HS-27A (cell line): ENCODE measurements at places on chromosomes 3 and 15.
A peak's percentile ranks its signal among the peaks of the same experiment; 100 is the strongest.

DNA sequence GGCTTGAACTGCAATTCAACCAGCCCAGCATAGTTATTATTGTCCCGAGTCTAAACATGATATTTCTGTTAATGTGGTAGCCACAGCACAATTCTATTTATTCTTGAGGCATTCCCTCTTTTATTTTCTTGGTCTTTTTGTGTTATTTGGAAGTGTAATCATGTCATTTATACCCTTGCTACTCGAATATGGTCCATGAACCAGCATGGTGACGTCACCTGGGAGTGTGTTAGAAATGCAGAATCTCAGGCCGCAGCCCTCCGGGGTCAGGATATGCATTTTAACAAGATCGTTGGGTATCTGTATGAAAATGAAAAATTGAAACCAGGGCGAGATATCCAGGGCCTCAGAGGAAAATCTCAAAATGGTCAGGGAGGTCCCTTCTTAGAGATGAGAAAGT, 165.0 kb upstream of the CTDSPL start:
- no peak for DNase-seq

DNA sequence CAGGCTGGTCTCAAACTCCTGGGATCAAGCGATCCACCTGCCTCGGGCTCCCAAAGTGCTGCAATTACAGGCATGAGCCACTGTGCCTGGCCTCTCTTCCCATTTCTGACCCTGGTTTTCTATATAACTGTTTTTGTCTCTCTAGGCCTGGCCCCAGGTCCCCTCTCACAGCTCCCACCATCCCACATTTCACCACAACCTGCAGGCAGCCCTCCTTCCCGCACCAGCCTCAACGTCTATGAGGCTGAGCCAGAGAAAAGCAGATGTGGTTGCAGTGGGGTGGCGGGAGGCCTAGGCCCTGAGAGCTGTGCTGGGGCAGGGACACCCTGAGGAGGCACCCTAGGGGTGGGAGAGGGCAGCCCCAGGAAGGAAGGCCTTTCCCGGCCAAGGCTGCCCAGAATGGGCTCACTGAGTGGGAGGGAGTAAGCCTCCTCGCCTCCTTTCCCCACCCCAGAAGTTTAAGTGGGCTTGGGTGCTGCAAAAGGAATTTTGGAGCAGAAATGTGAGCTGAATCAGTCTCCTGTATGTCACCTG, 99.7 kb downstream of the LSM3 start:
- DNase-seq, result no peak

- DNase-seq, result no peak
Measured at GRCh38 chr15:68933001-68933400, 2.7 kb downstream of the SPESP1 start.

GRCh38 chr15:70156671-70157271, 59.1 kb upstream of the TLE3 start:
- no peak for DNase-seq

DNA sequence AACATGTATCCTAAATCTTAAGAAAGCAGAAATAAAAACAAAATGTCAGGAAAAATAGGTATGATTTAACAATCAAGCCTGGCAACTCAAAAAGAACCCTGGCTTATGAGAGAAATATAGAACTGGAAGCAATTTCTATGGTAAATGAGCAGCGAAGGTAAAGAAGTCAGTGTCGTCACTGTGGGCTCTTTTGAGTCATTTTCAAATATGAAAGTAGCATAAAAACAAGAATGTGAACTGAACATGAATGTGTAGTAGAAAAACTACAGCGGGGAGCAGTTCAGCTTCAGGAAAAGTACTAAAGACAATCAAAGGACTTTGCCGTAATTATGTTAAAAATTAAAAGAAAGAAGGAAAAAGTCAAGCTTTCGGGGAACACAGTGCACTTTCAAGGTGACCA, 17.5 kb downstream of the LSG1 start:
- DNase-seq, result no peak

GRCh38 chr15:70583006-70583405, 180.4 kb downstream of the UACA start:
- DNase-seq, result no peak

DNA sequence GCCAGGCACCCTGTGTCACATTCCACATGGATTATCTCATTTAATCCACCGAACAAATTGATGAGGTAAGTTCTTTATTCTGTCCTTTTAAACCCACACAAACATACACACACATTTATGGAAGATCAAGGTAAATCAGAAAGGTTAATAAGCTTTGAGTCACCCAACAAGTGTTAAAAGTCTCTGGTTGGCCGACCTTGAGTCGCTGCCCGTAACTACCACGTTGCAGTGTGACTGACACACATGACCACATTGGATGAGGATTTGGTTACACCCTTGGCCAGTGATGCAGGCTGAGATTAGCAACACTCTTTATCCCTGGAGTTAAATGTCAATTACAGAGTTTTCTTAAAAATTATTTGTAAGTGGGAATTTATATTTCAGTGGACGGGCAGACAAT, 19.2 kb downstream of the FOXP1 start:
- no peak for DNase-seq

- no peak for DNase-seq
Measured at GRCh38 chr3:28294667-28295413, 53.4 kb downstream of the CMC1 start.

GRCh38 chr15:75895731-75896130, 7.9 kb upstream of the FBXO22 start:
- DNase-seq, result no peak

DNA sequence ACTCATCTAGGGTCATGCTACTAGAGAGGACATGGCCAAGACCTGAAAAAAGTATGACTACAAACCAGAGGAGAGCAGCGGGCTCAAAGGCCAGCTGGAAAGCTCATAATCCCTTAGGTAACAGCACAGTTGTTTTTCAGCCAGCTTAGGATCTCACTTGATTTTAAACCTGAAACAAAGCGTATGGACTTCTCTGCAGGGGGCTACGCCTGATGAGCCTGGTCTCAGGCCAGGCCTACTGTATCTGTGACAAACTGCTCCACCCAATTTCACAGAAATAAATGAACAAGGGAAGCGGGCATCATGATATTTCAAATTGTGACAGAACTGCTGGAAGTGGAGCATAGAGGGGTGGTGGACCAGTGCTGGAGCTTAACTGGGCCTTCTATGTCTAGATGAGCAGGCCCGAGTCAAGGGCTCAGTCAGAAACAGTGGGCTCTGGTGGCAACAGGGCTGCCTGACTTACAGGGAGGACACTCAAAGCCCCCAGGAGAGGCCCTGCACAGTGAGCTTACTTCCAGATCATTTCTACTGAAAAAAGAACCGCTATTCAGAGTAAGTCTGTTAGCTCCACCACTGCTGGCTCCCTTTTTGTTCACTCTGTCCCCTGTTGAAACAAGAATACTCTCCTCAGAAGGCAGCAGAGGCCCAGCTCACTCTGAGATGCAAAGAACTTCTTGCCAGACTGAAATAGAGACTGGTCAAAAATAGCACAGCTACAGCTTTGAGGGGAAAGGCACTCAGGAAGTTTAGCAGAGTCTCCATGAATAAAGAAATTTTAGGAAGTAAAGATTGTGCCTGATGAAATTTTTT, 47.0 kb downstream of the LRIG1 start:
- no peak for DNase-seq

DNA sequence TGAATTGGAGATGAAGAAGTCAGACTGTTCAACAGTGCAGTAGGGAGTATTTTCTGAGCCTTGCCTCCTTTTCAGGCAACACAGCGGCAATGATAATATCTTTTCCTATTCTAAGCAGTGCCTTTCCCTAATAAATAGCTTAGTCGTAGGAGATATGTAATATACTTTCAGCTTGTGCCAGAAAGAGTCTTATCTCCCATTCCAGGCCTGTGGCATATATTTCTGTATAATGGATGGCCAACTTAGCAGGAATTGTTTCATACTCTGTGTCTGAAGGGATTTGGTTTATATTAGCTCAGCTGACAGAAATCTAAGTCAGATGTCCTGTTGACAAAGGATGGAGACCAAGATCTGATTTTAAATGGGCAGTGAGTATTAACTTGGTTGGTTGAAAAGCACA, 397.1 kb downstream of the CACNA2D3 start:
- DNase-seq, result no peak

GRCh38 chr15:41022487-41023090, 69.3 kb downstream of the CHAC1 start:
- peak; percentile 11 for DNase-seq

GRCh38 chr3:197256104-197256503, 42.3 kb downstream of the DLG1 start:
- DNase-seq, result no peak

- DNase-seq, result no peak
Measured at GRCh38 chr15:34359416-34359815, 7.6 kb downstream of the LPCAT4 start.

GRCh38 chr3:72144773-72145505, 360.0 kb upstream of the PROK2 start:
- DNase-seq, result no peak

GRCh38 chr3:38140326-38141172, 2.1 kb downstream of the MYD88 start:
- no peak for DNase-seq

- DNase-seq, result no peak
Measured at GRCh38 chr15:82810061-82810889, 847 bp downstream of the WHAMM start.

- no peak for DNase-seq
Measured at GRCh38 chr15:99114511-99115299, 9.8 kb downstream of the SYNM start.

DNA sequence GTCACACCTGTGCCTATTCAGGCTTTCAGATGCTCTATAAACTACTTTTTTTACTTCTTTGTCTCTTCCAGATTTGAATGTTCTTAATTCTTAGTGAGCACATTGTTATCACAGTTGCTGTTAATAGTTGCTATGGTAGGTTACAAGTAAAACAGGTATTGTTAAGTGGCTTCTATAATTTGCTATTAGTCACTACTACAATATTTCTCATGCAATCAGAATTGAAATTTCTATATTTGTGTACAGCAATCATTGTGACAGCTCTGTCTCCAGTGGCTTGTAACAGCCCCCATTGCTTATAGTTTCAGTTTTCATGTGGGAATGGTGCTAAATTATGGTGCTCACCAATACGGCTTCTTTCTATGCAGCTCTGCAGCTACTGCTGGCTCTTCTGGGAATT, 318.4 kb upstream of the GOLIM4 start:
- DNase-seq, result no peak

DNA sequence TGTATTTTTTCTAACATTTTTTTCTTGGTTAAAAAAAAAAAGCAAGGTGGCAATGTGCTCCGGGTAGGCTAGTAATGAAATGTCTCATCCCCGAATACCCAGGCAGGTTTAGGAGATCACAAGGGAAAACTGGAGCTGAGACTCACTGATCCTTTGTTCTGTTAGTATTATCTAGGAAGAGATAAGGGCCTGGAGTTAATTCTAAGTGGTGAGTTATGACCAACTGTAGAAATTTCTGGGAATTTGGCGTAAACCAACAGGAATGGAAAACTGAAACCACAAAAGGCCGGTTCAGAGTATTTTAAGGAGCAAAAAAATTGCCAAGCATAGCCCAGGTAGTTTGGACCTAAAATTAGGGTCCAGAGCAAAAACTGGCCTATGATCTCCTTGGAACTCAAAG, 12.4 kb downstream of the PPM1M start:
- DNase-seq, result no peak

DNA sequence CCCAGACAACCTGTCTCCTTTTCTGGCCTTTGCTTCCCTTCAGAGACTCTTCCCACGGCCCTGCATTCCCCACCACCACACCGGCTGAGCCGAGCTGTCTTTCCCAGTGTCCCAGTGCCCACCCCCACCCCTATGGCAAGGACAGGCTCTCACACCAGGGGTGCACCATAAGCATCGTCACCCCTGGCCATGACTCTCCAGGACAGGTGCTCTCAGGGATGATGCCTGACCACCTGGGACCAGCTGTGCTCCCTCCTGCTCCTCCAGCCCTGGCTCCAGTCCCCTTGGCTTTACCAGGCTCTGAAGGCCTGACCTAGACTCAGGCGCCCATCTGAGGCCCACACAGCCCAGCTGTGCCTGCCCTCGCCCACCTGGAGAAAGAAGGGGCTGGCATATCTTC, 17.6 kb upstream of the SEMA3F start:
- no peak for DNase-seq

GRCh38 chr3:131393868-131394267, 12.3 kb downstream of the NUDT16 start:
- DNase-seq, result no peak

- no peak for DNase-seq
Measured at GRCh38 chr15:43317566-43318184, 12.7 kb downstream of the LCMT2 start.

DNA sequence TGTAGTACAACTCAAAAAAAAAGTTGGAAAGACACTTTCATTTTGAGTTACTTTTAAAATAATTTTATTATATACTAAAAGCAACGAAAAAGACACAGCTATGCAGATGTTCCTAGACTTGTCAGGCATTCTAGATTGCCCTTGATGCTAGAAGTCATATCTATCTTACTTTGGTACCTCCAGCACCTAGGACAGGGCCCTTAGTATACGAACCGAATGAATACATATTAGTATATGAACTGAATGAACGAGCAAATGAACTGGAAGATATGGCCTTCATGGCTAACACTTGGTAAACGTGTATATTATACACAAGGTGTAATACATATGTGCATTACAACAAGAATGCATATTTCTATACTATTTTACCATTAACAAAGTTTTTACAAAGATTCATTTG, 24.1 kb downstream of the ATP13A5 start:
- DNase-seq, result no peak

GRCh38 chr3:109025896-109026295, 72.2 kb upstream of the GUCA1C start:
- no peak for DNase-seq

DNA sequence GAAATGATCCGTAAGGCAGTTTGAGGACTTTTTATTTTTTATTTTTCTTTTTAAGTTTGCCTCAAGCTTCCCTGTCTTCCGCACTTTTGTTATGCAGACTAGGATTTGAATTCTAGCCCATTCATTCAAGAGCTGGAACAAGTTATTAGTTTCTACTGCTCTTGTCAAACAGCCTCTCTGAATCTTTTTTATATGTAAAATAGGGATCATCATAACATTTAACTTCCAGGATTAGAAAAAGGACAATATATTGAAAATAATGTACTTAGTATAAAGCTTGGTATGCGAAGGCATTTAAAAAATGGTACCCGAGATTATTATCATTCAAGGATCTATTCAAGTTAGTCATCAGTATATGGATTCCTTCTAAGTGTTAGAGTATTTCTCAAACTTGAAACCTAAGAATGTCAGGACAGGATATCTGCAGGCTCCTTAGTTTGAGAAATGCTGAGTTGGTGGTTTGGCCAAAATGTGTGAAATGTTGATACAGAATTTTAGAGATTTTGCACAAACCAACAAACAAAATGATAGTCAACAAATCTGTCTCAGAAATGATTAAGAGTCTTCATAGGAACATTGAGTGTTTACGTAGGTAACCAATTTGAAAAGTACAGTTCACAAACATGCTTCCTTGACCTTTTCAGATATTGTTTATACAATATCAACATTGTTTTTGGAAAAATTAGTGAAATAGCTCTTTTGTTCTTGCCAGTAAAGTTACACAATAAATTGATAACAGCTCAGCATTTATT, 40.5 kb upstream of the IGSF10 start:
- DNase-seq, result no peak

GRCh38 chr3:148343416-148343815, 354.3 kb upstream of the AGTR1 start:
- DNase-seq, result no peak

- DNase-seq, result no peak
Measured at GRCh38 chr3:64972793-64973192, 285.0 kb upstream of the ADAMTS9 start.

GRCh38 chr15:33330931-33331330, 20.2 kb downstream of the RYR3 start:
- no peak for DNase-seq

- no peak for DNase-seq
Measured at GRCh38 chr15:35834216-35834830, 288.4 kb upstream of the DPH6 start.

GRCh38 chr15:99992611-99993231, 259.5 kb upstream of the LYSMD4 start:
- DNase-seq, result no peak
